ENCODE measurements at places on chromosomes 6 and 20.

DNA sequence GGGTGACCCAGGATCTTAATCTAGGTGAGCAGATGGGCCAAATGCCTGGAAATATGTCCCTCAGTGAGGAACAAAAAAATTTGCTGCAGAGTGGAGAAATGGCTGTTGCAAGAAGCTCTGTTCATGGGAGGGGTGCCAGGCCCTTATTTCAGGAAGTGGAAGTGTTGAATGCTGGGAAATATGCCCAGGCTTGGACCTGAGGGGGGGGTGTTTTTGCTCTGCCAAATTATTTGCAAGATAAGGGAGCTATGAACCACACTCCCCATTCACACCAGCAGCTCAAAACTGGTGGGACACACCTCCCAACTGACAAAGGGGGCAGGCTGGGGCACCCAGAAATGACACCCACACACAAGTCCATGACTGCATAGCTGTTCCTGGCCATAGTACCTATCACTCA is 8.7 kb downstream of the CST4 start:
- no peak for DNase-seq

DNA sequence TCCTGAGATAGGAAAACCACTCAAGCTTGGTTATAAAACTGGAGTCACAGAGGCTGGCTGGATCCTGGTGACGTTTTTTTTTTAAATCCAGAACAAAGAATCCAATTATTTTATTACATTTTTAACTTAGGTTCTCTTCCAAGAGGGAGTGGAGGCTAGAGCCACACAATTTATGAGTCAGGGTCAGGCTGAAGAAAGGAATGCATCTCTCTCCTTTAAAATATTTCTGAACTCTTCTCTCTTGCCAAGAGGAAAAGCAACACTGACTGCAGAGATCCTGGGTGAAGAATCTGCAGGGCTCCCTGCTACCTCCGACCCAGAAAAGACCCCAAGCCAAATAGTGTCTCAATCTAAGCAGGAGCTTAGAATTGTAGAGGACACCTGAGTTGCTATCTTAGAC is 88.5 kb upstream of the SSTR4 start:
- DNase-seq: no peak

DNA sequence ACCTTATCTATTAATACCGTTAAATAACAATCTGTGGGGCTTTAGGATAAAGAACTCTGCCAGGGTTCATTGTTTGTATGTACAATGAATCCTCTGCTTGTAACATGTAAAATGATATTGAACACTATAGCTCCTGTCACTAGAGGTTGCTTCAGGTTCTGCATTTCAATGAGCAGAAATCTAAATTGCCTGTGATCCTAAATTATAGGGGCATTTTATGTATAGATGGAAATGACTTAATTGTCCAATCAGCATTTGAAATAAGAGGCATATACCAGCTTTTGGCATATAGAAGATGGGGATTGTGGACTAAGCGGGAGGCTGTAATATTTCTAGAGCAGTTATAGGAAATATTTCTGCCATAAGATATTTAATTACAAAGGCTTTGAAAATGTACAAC is 2.0 kb downstream of the NCOA3 start:
- no peak for DNase-seq

GRCh38 chr6:3433005-3433404 is 23.8 kb downstream of the SLC22A23 start:
- no peak for DNase-seq

- no peak for DNase-seq
These were observed 540.2 kb downstream of the PRKN start for GRCh38 chr6:162187168-162187935.

DNA sequence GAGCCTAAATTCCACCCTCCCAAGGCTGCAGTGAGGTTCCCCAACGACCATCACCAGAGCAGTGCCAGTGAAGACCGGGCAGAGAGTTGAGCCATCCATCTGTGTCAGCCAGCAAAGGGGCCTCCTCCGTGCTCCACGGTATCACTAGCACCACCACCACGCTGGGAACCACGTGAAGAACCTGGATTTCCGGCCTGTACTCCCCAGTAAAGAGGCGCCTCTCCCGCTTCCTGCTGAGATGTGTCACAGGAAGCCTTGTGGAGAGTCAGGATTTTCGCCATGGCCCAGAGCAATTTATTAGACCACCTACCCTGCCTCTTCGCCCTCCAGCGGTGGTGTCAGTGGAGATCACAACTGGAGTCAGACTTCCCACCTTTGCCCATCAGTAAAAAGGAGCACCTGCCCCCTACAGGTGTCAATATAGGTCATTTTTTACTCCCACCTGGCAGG is 28.8 kb downstream of the CPXM1 start:
- peak; percentile 35 for DNase-seq

- no peak for DNase-seq
These were observed 14.1 kb downstream of the KIZ start for GRCh38 chr20:21139881-21140566.

DNA sequence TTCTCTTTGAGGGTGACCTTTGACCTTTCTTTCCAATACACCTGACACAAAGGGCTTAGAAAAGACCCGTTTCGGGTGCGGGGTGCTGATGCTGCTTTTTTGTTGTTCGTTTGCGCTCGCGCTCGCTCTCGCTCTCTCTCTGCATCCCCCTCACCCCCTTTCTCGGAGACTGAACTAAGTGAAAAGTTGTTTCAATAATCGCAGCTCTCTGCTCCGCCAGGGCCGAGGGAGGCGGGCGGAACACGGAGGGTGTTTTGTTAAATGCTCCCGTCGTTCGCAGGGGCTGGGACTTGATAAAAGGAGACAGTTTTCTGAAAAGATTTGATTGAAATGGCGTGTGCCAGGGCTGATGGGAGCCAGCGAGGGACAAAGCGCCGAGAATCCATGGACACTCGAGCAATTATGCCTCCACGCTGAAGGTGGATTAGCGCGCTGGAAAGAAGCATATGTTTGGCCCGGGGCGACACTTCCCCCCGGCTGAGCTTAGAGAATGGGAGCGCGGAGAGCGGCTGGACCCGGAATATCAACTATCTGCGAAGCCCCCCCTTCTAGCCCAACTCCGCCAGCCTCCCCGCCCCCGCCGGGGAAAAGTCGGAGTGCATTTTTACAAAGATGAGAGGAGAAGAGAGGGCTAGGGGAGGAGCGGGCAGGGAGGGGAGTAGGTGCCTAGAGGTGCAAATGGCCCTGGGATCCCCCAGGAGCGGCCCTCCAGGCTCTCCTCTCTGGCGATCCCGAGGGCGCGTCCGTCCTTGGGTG is 25.0 kb downstream of the TFAP2A start:
- DNase-seq: no peak

DNA sequence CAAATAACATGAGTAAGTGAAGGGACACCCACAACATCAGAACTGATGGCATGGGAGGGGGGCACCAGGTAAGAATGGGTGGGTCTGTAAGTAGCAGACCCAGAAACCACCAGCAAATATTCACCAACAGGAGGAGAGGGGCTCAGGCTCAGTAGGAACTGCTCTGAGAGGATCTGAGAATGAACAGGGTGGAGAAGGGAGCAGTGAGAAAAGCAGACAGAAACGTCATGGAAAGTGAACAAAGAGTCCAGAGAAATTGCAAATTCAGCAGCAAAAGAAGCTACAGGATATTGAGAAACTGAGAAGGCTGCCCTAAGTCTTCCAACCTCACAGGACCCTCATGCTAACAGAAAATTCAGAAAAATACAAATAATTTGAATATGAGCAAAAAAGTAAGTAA is 121.3 kb downstream of the KIF16B start:
- no peak for DNase-seq

DNA sequence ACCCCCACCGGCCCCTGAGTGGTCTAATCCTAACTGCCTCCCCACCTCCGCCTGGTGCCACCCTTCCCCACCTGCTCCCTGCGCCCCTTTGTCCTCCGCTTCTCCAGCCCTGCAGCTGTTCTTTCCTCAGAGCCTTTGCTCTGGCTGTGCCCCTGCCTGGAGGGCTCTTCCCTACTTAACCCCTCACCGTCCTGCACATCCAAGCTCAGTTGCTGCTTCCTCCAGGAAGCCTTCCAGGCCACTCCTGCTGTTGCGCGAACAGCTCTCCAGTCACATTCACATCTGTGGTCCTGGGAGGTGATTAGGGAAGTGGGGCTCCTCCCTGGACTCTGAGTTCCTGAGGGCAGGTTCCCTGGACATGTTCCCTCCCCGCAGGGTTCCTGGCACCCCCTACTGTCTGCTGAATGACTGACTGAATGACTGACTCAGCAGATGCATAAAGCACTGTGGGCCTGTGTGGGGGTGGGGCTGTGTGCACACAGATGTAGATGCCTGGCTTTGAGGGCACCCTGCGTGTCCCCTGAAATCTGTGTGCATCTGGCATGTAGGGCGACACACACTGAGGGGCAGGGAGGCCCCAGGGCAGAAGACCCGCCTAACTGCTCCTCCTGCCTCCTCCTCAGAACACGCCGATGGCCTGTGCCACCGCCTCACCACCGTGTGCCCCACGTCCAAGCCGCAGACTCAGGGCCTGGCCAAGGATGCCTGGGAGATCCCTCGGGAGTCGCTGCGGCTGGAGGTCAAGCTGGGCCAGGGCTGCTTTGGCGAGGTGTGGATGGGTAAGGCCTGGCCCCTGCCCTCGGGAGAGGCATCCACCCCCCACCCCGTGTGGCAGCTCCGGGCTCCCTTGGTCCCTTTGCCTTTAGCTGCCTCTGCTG is 51.4 kb downstream of the SRC start:
- no peak for DNase-seq

- no peak for DNase-seq
These were observed 104.2 kb downstream of the TFAP2B start for GRCh38 chr6:50922579-50923525.

- no peak for DNase-seq
These were observed 723 bp upstream of the ARID1B start for GRCh38 chr6:156776470-156776839.

DNA sequence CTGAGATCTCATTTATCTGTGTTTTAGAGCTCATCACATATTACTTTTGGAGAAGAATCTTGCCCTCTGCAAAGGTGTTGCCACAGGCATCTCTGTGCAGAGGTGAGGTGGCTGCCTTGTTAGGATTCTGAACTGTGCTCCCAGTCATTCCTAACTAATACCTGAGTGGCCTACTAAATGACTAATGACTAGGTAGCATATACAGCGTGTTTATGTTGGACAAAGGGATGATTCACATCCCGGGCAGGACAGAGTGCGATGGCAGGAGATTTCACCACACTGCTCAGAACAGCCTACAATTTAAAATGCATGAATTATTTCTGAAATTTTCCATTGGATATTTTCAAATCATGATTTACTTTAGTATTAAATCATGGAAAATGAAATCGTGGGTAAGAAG is 23.1 kb upstream of the CGA start:
- DNase-seq: no peak

DNA sequence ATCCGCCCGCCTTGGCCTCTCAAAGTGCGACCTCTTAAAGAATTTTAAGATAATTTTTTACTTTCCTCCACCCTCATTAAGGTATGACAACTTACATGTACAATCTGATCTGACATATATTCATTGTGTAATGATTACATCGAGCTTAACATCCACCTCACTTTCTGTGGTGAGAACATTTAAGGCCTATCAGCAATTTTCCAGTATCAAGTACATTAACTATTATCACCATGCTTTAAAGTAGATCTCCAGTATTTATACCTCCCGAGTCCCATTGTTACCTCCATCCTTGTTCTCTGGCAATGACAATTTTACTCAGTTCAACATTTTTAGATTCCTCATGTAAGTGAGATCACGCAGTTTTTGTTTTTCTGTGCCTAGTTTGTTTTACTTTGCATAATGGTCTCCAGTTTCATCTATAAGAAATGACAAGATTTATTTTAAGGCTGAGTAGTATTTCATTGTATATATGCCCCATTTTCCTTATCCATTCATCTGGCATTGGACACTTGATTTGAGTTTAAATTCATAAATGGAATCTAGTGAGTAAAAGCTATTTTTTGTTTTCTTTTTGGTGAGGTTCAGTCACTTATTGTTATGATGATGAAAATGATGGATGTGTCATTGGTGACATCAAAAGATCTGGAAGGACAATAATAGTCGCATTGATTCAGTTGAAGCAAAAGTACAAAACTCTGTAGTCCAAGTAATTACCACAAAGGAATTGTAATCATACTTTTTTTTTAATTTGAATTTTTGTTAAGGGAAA is 87.0 kb downstream of the OR2B2 start:
- no peak for DNase-seq

DNA sequence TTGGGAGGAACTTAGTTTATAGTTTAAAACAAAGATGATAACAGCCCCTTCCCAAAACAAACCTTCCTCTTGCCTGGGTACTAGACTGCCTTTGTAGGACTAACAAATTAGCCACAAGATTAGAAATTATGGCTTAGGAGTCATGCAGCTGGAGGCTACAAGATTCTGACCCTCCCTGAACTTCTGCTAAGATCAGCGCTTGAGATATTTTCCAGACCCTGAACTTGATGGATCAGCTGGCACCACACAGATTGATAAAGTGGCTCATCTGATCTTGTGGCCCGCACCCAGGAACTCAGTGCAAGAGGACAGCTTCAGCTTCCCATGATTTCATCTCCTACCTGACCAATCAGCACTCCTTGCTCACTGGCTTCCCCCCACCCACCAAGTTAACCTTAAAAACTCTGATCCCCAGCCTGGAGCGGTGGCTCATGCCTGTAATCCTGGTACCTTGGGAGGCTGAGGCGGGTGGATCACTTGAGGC is 5.9 kb upstream of the SERINC3 start:
- DNase-seq: no peak

GRCh38 chr6:56420296-56420695 is 172.9 kb upstream of the COL21A1 start:
- no peak for DNase-seq

DNA sequence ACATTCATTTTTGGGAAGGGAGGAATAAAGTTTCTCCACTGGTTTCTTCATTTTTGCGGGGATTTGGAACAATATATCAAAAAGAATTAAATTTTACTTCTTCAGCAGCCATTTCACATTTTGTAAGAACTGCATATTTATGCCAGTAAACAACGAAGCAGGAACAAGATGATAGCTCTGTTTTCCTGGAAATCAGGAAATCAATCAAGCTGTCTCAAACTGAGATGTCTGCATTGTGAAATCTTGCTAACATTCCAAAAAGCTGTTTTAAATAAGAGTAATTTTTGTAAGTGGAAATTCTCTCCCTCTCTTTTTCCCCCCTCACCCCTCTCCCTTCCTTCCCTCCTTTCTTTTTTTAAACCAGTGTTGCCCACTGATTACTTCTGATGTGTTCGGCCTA is 20.0 kb downstream of the MAPK13 start:
- no peak for DNase-seq

DNA sequence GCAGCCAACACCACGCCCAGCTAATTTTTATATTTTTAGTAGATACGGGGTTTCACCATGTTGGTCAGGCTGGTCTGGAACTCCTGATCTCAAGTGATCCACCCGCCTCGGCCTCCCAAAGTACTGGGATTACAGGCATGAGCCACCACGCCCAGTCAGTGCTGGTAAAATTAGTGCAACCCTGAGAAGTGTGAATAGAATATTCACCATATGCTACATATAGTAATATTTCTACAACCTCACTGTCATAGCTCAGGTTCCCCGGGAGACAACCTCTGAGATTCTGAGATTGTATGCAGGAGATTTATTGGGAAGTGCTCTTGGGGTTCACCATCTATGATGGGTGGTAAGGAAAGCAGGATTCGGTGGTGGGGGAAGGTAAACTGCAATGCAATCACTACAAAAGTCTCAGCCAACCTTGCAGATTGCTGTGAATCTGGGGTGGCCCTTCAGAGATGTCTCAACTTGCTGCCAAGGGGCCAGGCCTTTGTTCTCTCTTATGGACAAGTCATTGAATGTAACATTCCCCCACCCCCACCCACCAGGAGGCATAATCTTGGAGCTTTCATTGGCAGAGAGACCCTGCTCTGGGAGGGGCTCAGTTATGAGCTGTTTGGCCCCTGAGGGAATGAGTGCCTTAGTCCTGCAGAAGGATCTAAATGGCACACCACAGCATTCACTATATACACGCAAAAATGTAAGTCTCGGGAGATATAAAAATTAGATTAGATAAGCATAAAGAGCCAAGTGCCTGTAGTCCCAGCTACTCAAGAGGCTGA is 34.0 kb upstream of the SEC63 start:
- no peak for DNase-seq

Data from iPS-NIHi11 (cell line).